ENCODE measurements at places on chromosomes 3 and 15. TPM values are rescaled to one million over a fixed set of nuclear protein-coding genes. Genes with fewer than 3 reads are reported as not detected.

KBTBD13 gene
- not detected for total RNA-seq

C3orf85 gene
- total RNA-seq = not detected

SLC25A38 gene
- 39.8 TPM for total RNA-seq

MLF1 gene
- 26.8 TPM for total RNA-seq

WDR5B gene
- 3.9 TPM for total RNA-seq

WDR82 gene
- 51.6 TPM for total RNA-seq

NDUFAF3 gene
- 82.8 TPM for total RNA-seq

CLDN11 gene
- 0.25 TPM for total RNA-seq

POC1A gene
- total RNA-seq = 19.3 TPM

LRRC31 gene
- total RNA-seq = not detected

MRPL46 gene
- total RNA-seq = 57.9 TPM

MOBP gene
- total RNA-seq = not detected

NOX5 gene
- 0.16 TPM for total RNA-seq

RBP2 gene
- total RNA-seq = not detected

CXCR6 gene
- not detected for total RNA-seq

LYSMD2 gene
- total RNA-seq = 25.6 TPM

OR5K2 gene
- total RNA-seq = not detected

COL6A6 gene
- not detected for total RNA-seq

OR5H6 gene
- not detected for total RNA-seq

HHATL gene
- total RNA-seq = 0.31 TPM

OCA2 gene
- total RNA-seq = 0.32 TPM

GABRA5 gene
- 114 TPM for total RNA-seq

CASR gene
- not detected for total RNA-seq

RARB gene
- total RNA-seq = 7.6 TPM

ACSBG1 gene
- 0.59 TPM for total RNA-seq

SPATA12 gene
- total RNA-seq = 0.44 TPM

Measured in A549 treated with GW870086 at 1 μM for 4 hours (cell line).